ACHN (cell line): ENCODE measurements at places on chromosomes 2 and 18.
A peak's percentile ranks its signal among the peaks of the same experiment; 100 is the strongest.

GRCh38 chr2:46252891-46253659 is 44.1 kb upstream of the EPAS1 start:
- DNase-seq = no peak

GRCh38 chr2:120398996-120399888 is 53.3 kb downstream of the INHBB start:
- no peak for DNase-seq

- DNase-seq = no peak
These were observed 165.6 kb downstream of the KLHL29 start for GRCh38 chr2:23550553-23550952.

DNA sequence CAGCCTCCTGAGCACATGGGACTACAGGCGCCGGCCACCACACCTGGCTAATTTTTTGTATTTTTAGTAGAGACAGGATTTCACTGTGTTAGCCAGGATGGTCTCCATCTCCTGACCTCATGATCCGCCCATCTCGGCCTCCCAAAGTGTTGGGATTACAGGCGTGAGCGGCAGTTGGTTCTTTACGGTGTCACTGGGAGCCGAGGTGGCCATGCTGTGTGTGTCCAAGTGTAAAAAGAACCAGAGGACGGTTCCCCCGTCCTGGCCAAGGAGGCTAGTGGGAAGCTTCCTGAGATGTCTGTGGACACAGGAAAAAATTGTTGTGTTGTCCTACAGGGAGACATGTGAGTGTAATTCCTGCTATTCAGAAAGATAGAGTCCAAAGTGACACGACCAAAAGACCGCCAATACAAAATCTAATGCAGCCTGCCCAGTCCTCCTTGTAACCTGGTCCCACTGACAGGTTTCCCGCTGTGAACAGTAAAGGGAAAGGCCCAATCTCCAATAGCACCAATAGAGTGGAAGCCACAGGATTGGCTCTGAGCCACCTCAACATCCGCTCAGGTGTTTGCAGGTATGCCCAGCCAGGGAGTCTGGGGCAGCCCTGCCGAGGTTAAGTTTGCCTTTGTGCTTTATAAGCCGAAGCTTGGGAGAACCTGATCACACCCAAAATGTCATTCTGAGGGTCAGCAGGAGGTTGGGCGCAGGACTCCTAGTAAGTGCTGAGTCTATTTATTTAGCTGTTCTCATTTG is 40.6 kb downstream of the NCK2 start:
- DNase-seq = no peak

- DNase-seq = peak; percentile 34
These were observed 498 bp downstream of the TGOLN2 start for GRCh38 chr2:85327160-85327821.

DNA sequence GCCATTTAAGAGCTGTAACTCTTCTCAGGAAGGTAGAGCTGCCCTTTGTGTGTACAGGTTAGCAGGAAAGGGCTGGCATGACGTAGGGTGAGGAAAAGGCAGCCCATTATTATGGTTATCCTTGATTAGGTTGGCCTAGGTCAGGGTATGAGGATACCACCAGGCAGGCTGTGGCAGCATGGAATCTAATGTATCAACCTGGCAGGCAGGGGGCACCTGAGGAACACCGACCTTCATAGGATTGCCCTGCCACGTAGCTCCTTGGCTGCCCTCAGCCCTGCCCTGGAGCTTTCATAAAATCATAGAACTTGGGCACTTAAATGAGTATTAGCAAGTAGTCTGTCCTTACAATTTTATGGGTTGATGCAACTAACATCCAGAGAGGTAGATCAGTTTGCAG is 261.6 kb downstream of the LTBP1 start:
- no peak for DNase-seq

DNA sequence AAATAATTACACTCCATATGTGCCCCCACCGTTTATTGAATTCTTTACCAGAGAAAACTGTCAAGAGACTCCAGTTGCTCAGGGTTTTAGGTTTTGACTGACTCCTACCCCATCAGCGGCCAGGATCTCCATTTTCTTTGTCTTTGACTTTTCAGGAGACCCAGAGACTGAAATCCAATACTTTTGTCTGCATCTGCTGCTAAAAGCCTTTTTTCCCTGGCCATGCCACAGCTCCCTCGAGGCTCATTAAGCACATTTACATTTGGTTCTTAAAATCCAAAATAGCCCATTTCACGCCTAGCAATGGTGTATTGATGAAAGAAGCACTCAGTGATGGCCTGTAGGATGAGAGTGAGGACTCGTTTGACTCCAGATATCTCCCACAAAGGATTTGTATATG is 332.6 kb upstream of the ACVR2A start:
- no peak for DNase-seq

GRCh38 chr18:55245211-55245614 is 286.0 kb upstream of the CCDC68 start:
- DNase-seq = no peak

GRCh38 chr2:218278531-218279360 is 8.4 kb downstream of the PNKD start:
- DNase-seq = no peak

GRCh38 chr2:207121784-207122183 is 44.0 kb downstream of the KLF7 start:
- peak; percentile 64 for DNase-seq

DNA sequence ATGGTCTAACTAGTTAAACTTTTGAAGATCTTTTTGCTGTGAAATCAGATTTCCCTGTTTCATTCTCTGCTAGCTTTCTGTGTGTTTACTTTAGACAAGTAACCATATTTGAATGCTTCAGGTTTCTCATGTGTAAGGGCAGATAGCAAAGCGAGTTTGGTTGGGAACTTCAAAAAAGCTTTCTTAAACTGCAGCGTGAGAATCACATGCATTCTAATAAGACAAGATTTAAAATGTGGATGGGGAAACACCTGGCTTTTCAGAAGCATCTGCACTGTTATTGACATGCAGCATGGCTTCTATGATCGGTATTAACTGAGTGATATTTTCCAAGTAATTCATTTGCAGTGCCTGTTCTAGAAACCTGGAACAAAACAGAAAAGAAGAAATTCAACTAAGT is 119.3 kb downstream of the ABCA12 start:
- DNase-seq = no peak

GRCh38 chr2:108998911-108999310 is 9.9 kb upstream of the EDAR start:
- DNase-seq = no peak

DNA sequence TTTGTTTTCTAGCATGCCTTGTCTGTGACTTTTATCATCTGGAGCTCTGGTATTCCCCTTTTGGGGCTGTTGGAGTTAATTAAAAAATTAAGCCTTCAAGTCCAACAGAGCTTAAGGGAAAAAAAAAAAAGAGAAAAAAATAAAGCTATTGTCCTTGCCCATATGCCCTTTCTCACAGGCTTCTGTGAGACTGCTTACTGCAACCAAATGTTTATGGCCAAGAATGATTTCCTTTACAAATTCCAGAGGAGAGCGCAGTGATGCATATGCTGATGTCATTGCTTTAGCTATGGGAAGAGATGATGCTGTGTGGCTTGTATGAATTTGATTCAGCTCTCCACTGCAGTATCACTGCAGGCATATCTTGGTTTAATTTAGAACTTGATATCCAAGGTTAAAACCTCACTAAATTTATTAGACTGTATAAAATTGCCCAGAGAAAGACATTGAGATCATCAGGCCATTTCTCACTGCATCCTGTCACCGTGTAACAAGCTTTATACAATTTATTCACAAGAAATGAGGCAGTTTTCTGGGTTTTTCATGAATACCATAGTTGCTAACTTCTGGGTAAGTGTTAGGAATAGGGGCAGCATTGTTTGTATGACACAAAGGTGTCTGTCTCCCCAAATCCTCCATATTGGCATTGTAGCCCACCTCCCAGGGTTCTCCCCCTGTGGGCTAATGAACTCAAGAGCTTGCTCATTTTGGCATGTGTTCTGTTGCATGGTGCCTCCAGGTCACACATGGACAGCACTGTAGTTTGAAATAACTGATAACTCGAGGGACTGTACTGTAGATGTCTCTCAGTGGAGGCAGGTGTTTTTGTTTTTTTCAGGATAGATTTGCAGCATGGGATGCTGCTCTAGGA is 85.0 kb downstream of the TANC1 start:
- DNase-seq = no peak

GRCh38 chr2:36677996-36678605 is 18.4 kb upstream of the VIT start:
- no peak for DNase-seq

- DNase-seq = no peak
These were observed 8.2 kb upstream of the KCTD1 start for GRCh38 chr18:26556573-26556972.

DNA sequence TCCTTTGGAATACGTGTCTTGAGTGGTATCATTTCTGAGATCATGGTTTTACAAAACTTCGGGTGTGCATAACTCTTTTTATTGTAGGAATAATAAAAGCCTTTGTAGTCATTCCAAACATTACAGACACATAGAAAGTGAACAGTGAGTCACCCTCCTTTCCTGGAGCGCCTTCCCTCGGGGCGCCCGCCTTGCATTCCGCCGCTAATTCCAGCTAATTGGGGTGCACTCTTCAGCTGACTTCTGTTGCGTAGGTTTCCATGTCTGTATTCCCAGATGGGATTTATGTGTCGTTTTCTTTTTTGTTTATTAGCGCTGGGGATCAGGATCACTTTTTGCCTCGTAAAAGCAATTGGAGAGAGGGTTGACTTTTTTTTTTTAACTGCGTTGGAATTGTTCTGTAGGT is 18.7 kb downstream of the SH3BP4 start:
- no peak for DNase-seq

GRCh38 chr18:26621161-26622026 is 73.0 kb upstream of the KCTD1 start:
- no peak for DNase-seq

GRCh38 chr18:11905613-11906012 is 2.5 kb downstream of the MPPE1 start:
- peak; percentile 35 for DNase-seq

GRCh38 chr2:20496076-20496872 is 49.4 kb downstream of the RHOB start:
- DNase-seq = peak; percentile 99

DNA sequence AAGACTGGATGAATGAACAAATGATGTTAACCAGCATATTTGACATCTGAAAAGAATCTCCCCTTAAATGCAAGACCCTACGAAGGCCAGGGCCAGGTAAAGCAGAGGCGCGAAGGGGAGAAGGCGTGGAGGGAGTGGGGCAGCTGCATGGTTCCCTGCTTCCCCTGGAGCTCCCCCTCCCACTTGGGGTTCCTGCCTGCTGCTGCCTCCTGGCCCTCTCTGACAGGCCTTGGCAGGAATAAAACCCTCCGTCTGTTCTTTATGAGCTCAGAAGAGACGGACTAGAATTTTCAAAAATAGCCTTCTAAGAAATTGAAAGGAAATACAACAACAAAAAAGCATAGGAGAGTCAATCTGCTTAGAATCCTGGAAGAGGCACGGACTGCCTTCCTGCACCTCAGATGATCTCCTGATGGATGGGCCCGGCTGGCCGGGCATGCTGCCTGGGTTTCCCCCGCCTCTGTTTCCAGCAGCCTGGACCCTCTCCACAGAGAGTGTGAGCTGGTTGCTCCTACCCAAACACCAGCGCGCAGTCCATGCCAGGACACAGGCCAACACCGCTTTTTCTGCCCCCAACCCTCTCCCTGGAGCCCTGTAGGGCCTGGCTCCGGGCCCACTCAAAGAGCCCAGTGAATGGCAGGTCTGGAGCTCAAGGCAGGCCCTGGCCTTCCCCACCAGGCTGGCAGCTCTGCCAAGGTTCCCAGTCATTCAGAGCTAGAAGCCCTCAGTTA is 23.9 kb downstream of the CFAP65 start:
- no peak for DNase-seq

DNA sequence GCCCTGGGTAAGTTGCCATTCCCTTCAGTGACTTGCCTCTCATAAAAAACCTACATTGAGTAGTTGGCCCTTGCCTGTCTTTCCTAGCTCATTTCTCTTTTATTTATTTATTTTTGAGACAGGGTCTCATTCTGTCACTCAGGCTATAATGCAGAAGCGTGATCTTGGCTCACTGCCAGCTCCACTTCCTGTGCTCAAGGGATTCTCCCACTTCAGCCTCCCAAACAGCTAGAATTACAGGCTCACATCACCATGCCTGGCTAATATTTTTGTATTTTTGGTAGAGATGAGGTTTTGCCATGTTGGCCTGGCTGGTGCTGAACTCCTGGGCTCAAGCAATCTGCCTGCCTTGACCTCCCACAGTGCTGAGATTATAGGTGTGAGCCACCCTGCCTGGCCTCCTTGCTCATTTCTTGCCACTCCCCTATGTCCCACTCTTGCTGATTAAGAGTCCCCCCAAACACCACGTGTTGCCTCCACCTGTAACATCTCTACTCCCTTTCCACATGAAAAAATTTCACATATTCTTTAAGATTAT is 12.6 kb downstream of the EVA1A start:
- DNase-seq = peak; percentile 35

DNA sequence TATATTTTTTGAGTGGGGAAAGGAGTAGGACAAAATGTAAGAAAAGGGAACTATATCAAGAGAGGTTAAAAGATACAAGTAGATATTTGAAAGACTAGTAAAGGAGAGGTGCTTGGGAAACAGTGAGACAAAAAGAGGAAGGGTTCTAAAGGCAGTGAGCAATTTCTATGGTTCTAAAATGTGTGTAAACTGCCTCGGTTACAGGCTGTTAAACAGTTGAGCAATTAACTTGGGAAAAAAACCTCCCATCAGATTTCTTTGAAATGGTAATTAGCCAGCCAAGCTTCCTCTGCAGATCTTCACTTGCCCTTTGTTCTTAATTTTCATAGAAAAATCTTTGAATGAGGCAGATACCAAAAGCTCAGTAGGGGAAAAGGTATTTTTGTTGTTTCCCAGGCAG is 238.7 kb upstream of the KCNH7 start:
- DNase-seq = no peak

DNA sequence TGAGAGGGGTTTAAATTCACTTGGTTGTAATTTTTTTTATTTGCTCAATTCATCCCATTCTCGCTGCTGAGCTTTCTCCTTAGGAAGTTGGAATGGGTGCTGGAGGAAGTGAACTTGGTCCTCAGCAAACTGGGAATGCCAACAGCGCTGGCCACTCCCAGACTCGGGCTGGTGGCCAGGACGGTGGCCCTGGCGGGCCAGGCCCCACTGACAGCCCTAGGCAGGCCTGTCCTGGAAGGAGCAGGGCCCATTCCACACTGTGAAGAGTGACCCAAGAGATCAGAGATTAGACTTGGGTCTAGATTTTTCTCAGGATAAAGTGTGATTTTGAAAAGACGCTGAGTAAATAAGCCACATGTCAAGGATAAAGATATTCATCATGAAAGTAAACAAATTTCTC is 132.7 kb downstream of the HDAC4 start:
- no peak for DNase-seq

DNA sequence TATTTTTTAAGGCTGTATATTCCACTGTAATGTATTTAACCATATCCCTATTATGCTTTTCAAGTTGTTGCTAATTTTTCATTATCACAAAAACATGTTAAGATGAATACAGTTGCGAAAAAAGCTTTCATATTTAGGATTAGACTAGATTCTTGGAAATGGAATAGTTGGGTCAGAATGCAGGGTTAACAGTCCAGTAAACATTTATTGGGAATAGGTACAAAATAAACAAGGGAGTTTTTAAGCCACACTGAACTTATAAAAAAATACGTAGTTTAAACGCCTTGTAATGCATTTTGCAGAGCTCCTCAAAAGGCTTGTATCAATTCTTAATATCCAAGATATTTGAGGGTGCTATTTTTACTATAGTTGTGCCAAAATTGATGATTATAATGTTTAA is 35.6 kb downstream of the RPE start:
- DNase-seq = no peak
